ENCODE measurements at places on chromosomes 6 and 20.

GRCh38 chr6:105021399-105021798, 64.5 kb downstream of the LIN28B start:
- no peak for DNase-seq

DNA sequence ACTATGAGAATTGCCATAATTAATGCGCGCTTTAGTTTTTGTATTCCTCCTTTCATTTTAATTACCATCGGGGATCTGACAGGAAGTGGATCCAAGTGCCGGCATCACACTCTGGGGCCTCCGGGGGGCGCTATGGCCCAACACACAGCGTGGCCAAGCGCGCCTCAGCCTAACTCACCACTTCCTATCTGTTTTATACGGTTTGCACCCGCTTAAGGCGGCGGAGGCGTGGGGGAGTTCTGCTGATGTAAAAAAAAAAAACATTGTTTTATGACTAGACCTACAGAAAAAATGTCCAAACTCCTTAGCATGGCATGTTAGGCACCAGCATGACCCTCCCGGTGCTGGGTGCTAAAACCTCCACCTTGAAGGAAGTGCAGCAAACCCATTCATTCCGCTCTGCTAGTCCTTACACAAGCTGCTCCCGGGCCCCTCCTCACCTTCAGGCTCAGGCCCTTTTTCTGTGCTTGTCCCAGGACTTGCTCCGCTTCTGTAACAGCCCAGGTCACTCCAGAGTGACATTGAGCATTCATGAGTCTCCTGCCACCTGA, 4.5 kb upstream of the EBF4 start:
- no peak for DNase-seq

DNA sequence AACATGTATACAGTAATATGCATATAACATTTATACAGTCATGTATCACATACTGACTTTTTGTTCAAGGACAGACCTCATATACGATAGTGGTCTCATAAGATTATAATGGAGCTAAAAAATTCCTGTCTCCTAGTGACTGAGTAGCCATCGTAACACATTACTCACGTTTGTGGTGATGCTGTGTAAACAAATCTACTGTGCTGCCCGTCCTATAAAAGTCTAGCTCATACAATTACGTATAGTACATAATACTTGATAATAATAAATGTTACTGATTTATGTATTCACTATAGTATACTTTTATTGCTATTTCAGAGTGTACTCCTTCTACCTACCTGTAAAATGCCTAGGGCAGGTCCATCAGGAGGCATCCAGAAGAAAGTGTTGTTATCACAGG, 17.4 kb downstream of the SERAC1 start:
- DNase-seq = no peak

DNA sequence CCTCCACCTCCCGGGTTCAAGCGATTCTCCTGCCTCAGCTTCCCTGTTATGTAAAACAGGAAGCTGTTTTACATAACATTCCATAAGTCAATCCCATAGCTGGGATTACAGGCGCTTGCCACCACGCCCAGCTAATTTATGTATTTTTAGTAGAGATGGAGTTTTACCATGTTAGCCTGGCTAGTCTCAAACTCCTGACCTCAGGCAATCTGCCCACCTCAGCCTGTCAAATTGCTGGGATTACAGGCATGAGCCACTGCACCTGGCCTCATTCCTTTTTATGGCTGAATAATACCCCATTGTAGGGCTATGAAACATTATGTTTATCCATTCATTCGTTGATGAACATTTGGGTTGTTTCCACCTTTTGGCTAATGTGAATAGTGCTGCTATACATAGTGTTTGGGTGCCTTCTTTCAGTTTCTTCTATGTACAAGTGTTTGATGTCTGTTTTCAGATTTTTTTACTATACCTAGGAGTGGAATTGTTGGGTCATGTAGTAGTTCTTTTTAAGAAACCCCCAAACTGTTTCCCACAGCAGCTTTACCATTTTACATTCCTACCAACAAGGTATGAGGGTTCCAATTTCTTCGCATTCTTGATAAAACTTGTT, 138.7 kb upstream of the COL21A1 start:
- no peak for DNase-seq

GRCh38 chr6:68134796-68135195, 500.3 kb upstream of the ADGRB3 start:
- no peak for DNase-seq

DNA sequence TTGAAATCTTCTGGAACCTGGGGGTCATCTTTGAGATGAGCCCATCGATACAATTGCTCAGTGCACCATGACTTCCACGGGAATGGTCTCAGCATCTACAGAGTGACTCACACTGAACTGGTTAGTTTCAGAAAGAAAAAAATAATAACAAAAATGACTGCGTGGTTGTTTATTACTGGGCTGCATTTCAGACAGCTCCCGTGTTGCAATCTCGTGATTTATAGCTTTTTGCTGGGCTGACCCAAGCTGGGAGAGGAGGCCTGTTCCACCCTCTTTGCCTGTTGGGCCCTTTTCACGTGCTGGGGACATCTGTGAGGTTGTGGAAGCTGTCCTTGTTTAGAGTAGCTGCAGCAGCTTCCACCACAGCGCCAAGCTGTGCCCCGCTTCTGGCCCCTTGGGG, 225.5 kb downstream of the BMP7 start:
- no peak for DNase-seq

DNA sequence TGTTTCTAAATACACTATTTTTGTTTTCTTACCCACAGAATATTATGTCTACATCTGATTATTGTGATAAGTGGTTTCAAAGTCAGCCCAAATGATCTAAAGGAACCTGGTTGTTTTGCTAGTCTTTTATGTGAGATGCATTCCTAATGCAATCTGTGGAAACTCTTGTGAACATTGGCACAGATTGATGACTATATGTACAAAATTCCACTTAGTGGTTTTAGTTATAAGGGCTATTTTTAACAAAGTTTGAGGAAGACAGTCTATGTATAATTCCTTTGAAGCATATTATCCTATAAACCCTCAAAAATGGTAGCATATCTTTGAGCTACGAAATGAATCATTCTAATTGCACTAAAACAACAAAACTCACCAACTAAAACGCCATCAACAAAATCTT, 140.9 kb downstream of the GRIK2 start:
- DNase-seq = no peak

DNA sequence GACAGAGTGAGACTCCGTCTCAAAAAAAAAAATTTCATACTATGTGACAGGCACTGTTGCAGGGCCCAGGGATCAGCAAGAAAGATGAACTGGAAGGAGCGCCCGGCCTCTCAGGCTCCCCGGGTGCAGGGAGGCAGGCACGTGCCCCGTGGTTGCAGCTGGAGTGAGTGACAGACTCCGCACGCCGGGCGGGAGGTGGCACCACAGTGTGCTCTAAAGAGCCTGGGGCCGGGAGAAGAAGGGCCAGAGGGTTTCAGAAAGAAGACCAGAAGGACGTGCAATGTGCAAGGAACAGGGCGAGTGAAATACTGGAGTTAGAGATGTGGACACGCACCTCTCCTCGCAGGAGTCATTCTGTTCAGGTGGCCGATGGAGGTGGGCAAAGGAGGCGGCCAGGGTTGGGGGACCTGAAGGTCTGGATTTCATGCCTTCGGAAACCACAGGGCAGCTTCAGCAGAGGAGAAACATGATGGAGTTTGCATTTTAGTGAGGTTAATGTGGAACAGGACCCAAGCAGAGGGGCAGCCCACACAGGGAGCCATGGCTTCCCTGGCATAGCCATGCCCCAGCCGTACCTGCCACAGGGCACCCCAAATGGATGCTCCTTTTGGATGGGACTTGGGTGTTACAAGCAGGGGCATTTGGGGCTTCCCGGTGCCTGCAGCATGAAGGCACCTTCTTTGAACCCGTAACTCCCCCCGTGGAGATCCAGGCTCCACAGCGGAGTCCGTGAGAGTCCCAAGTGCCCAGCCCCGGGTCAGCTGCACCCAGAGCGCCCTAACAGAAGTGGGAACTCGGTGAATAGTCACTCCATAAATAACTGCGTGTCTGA, 226.2 kb downstream of the ERMARD start:
- no peak for DNase-seq

GRCh38 chr6:170295510-170296422, 4.9 kb upstream of the DLL1 start:
- no peak for DNase-seq

GRCh38 chr6:163405412-163406309, 8.9 kb upstream of the QKI start:
- DNase-seq = no peak

DNA sequence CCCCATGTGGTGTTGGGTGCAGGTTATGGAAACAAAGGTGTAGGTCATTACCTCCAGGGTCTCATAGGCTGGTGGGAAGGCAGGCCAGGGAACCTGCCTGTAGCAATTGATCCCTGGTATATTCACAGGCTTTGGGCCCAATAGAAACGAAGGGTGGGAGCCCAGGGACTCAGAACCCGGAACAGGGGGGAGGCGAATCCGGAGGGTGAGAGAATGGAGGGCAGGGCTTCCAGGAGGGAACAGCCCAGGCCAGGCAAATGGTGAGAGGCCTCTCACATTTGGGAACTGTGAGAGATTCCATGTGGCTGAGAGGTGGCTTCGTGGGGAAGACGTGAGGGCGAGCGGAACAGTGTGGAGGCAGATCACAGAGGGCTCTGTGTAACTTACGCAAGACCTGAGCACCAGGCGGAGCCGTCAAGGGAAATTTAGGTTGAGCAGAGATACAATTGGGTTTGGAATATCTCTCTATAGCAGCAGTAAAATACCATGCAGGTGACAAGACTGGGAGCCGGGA, 267.1 kb downstream of the ERMARD start:
- no peak for DNase-seq

- DNase-seq = no peak
Observed at GRCh38 chr6:150895928-150896632, 30.6 kb downstream of the MTHFD1L start.

- DNase-seq = no peak
Observed at GRCh38 chr20:6509374-6509773, 258.1 kb upstream of the BMP2 start.

GRCh38 chr20:54062812-54063280, 7.5 kb downstream of the BCAS1 start:
- peak; percentile 17 for DNase-seq

DNA sequence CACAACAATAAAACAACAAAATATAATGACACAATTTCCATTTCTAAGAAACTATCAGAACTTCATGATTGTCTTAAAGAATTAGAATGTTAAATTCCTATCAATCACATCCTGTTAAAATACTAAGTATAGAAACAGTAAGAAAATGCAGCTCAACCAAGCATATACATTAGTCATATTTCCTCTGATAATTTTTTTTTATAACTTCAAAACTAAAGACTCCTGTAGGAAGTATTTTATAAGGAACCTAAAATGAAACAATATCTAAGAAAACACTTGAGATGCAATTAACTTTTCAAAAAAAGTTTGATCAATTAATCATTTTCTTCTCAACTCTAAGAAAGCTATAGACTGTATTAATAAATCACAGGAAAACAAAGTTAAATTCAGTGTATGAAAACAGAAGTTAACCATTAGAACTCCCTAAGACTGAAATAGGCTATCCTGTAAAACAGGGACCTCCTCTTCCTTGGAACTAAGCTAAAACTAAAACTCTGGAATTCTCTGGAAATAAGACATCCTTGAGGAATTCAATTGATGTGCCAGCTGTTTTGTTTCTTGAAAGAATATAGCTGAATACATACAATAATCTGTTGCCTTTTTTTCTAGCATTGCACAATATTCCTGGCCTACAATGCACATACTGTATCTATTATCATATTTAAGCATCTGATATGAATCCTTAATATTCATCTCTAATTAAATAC, 19.8 kb downstream of the FKBP5 start:
- no peak for DNase-seq

- no peak for DNase-seq
Observed at GRCh38 chr6:135461208-135461607, 36.3 kb downstream of the AHI1 start.

GRCh38 chr6:129507846-129508245, 202.1 kb downstream of the ARHGAP18 start:
- no peak for DNase-seq

DNA sequence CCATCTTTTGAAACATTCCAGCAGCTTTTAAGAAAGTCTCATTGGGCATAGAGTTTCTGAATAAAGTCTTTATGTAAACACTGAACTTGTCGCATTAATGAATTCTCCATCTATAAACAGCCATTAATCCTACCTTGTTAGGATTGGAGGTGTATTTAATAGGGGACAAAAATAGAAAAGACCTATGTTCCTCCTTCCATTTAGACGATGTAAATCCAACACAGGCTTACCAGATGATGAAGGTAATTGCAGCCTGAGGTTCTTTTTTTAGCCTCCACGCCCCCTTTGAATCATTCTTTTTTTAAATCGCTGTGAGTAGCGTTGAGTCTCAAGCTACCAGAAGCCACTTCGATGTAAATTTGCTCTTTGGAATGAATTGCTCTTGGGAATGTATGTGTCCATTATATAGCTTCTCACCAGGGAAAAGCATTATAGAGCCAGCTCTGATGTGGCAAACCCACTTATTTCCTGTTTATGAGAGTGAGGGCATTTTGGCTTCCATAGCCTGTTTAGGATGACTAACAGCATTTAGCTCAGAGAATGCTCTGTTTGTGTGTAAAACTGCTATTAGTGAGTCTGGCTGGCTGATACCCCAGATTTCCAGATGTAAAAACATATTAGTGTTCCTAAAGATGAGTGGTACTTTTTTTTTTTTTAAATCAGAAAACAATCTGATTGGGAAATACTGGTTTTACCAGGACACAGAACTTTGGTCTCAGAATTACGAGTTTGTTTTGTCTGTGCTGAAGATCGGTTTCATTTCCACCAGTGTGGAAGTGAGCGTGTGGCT, 74.9 kb upstream of the CLDN20 start:
- no peak for DNase-seq

- no peak for DNase-seq
Observed at GRCh38 chr20:42697962-42698361, 491.7 kb downstream of the PTPRT start.

GRCh38 chr20:16664020-16664419, 65.8 kb upstream of the SNRPB2 start:
- peak; percentile 96 for DNase-seq

DNA sequence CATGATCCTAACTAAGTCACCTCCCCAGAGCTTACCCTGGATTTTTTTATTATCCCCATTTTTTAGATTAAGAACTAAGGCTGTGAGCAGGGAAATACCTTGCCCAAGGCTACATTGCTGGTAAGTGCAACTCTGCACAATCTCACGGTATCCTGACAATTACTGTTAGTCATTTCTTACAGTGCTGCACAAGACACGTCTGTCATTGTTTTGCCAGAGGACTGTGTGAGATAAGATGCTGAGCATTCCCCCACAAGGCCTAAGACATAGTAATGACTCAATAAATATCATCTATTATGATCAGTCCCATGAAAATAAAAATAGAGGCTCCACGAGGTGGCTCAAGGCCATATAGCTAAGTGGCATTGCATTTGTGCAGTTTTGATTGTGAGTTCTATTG, 21.0 kb downstream of the PFDN4 start:
- no peak for DNase-seq

DNA sequence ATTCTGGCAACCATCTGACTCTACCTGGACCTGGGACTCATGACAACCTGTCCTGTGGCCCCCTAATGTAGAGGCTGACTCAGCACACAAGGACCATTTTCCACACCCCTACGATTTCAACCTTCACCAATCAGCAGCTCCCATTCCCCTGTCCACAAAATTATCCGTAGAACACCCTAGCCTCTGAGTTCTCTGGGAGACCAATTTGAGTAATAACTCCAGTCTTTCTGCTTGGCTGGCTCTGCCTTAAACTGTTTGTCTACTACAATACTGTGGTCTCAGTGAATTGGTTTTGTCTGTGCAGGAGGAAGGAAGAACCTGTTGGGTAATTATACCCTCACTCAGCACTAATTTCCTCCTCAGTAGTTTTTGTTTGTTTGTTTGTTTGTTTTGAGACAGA, 99.3 kb upstream of the MRPS10 start:
- DNase-seq = no peak

GRCh38 chr6:14867802-14868201, 378.1 kb upstream of the JARID2 start:
- no peak for DNase-seq
